ENCODE measurements at places on chromosomes 4 and X.
A peak's percentile ranks its signal among the peaks of the same experiment; 100 is the strongest.

DNA sequence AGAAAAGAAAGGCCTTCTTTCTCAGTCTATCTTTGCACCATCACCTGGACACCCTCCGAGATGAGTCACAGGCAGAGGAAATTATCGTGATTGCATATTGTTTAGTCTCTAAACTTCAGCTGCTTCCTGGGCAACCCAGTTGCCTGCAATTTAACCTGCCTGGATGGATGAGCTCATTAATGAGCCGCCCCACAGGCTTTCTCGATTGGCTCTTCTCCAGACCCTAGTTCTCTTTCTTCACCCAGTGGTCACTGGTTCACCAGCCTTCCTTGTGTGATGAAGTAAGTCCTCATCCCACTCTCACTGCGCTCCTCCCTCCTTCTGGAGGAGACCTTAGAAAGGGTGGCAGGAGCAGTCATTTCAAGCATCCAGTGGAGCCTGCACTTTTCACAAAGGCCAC lies 94.4 kb downstream of the SOWAHB start:
- no peak for DNase-seq

GRCh38 chr4:7650606-7651385 lies 216.1 kb upstream of the PSAPL1 start:
- DNase-seq: no peak

- peak; percentile 6 for DNase-seq
Measured at GRCh38 chr4:47531241-47531953, 46.3 kb downstream of the ATP10D start.

- no peak for DNase-seq
Measured at GRCh38 chr4:15443371-15444160, 15.7 kb downstream of the C1QTNF7 start.

DNA sequence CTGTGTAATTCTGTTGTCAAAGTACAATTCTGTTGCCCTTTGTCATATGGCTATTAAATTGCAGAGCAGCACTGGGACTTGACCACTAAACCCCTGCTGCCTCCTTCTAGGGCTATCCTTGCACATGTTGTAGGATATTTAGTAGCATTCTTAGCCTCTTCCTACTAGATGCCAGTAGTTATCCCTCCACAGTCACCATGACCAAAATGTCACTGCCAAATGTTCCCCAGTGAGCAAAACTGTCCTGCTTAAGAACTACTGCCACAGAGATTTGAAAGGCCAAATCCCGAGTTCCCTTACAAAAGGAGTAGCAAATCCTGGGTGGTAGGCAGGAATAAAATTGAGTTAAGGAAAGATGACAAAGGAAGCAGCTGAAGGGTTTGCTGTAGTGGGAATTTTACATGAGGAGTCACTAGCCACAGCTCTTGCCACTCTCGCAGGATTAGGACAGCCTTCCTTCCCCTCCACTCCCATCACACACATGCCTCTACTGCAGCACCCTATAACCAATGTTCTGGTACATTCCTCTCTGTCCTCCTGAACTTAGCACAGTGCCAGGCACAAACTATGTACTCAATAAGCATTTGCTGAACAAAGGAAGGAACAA lies 8.4 kb downstream of the APBB2 start:
- DNase-seq: no peak

DNA sequence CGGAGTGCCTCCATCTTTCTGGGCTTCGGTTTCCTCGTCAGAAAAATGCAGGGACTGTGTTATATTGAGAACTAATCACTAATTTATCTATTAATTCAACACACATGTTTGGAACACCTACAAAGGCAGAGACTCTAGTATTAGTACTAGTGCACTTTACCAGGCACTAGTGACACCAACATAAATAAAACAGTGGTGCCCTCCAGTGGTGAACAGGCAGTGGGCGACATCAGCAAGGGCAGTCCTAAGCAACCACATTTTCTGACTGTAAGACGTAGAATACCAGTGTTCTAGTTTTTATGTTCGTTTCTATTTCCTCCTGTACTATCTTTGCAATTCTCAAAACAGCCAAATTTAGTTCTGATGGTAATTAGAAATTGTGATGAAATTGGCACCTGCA lies 69.1 kb upstream of the UCP1 start:
- peak; percentile 57 for DNase-seq

DNA sequence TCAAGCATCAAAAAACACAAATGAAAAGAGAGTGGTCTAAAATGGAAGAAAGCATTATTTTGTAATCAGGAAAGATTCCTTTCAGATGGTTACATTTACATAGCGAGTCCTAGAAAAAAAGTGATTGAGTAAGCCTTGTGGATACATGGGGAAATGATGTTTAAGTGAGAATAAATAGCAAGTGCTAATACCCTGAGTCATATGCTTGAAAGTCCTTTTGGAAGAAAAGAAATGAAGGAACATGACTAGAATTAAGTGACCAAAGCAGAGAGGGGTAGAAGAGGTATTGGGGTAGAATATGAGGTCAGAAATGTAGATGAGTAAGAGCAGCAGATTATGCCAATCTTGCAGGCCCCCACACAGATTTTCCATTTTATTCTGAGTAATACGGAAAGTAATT lies 814.8 kb upstream of the GRID2 start:
- no peak for DNase-seq

- DNase-seq: no peak
Measured at GRCh38 chr4:38455092-38455862, 208.7 kb upstream of the KLF3 start.

- DNase-seq: no peak
Measured at GRCh38 chrX:42247241-42247640, 323.9 kb upstream of the CASK start.

DNA sequence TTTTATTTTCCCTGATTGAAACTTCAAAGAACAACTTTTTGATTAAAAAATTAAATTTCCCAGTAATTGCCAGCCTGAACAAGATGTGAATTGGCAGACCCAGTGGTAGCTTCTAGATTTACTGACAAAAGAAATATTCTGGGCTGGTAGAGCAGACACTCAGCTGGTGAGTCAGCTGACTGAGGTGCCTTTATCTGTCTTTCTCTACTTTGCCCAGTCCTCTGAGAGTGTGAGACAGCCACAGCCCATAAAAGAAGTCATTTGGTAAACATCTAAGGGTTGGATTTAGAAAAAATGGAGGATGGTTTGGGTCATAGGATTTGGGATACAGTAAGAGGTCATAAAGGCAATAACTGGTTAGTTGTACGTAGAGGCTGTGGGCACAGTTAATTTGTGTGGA lies 54.5 kb downstream of the CCSER1 start:
- DNase-seq: no peak

DNA sequence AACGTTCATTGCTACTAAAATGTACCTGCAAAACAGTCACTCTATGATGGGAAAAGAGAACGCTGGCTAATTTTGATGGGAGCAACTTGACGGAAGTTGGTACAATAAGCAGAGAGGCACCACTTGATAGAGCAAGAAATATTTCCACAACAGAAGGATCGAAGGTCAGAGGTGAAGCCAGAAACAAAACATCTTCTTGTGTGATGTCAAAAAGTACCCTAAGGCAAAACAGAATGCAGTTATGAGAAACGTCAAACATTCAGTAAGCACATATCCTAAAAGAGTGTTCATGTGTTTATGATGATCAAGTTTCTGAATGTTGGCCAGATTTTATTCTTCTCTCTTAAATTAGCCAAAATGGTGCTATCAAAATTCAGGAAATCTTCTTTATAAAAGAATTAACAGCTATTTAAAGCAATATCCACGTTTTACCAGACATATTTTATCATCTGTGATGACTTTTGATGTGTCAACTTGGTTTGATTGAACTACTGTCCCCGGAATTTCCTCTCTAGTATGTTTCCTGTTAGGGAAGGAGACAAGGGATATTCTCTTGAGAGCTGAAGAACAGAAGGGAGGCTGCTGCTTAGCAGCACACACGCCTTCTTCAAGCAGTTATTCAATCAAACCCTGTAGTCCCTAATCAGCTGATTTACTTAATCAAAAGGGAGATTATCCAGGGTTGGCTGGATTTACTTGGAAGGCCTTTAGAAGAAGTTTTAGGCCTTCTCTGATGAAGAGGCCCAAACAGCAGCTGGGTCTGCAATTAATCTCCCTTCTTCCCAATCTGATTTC lies 15.7 kb downstream of the AASDH start:
- DNase-seq: no peak

- peak; percentile 58 for DNase-seq
Measured at GRCh38 chrX:129606918-129607317, 47.8 kb downstream of the APLN start.

DNA sequence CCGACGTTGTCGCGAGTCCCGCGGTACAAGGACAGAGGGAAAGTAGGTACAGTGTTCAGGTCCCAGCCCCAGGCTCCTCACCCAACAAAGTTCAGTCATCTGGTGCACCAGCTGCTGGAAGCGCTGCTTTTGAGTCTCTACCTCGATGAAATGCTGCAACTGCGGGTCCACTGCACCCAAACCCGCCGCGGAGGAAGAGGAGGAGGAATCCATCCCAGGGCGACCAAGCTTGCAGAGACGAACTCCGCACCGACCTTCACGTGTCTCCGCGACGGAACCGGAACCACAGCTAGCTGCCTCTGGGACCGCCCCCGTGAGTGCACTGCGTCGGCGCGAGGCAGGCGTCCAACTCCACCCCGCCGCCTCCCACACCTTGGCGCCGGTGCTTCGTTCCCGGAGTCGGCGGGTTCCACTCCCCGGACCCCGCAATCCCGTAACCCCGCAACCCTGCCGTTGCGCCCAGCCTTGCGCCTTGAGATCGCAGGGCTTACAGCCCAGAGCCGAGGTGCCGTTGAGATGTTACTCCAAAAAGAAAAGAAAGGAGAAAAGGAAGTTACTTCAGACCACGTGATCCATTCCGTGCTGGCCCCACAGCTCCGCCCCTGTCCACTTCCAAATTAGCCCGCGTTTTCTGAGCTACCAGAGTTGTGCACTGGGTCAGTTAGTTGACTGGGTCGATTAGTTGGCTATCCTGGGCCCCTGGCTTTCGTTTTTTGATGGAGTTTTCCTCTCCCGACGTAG lies at the start of gene TIMM8A:
Gene TIMM8A (minus strand): TSS at position 291 of the 741 bp plus-strand sequence. CDS start 78 bp downstream, at position 213.
- DNase-seq: peak; percentile 83

DNA sequence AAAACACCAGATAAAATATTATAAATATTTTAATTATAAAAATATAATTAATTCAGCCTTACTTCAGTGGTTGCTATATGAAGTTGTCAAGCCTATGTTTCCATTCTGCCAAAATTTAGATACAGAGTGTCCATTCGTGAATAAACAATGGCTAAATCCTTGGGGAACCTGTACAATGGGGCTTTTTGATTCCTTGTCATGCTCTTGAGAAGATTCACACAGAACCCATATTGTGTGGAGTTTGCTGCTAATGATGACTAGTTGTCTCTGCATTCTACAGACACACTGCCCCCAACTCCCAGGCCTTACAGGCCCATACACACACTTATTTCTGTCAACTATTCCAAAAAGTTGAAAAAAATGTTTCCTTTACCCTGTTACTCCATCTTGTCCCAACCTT lies 33.4 kb upstream of the MAGEC2 start:
- no peak for DNase-seq

GRCh38 chrX:107566604-107567262 lies 61.6 kb upstream of the PRPS1 start:
- no peak for DNase-seq

DNA sequence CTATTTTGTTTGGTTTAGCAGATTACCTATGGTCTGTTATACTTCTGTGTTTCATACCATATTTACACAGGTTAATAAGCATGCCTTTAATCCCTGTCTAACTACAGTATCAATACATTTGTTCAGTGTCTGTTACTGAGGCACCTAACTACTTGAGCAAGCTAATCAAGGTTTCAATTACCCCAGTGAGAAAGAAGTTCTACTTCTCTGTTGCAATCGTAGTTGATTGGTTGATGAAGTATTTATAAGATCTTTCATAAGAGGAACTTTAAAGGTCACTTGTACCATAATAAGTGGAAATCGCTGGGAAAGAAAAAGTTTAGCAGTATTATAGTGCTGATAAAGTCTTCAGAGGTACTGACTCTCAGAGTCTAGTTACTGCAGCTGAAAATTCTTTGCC lies 490.6 kb downstream of the RPA4 start:
- DNase-seq: no peak

GRCh38 chr4:102139132-102139573 lies 206.1 kb downstream of the SLC39A8 start:
- DNase-seq: no peak

- DNase-seq: no peak
Measured at GRCh38 chr4:95462921-95463320, 85.9 kb downstream of the UNC5C start.

- no peak for DNase-seq
Measured at GRCh38 chr4:122621016-122621507, at the start of gene IL21. Gene IL21 (minus strand): TSS chr4:122621066. CDS start chr4:122621011, 55 bp downstream.

DNA sequence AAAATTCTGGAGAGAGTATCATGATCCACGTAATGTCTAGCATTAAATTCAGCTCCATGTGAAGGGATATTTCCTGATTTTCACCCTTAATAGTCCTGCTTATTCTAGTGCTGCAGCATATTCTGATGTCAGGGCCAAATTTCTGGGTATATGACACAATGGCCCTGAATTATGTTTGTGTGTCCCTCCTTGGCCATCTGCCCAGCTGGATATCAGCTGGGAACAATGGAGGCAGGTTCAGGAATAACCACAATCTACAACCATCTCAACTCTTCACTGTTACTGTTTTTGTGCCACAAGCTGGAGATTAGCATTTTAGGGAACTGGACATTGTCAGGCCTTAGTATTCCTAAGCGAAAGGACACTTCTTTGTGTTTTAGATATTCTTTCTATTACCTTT lies 3.5 kb downstream of the GLRB start:
- no peak for DNase-seq

- DNase-seq: no peak
Measured at GRCh38 chr4:107333518-107333917, 297.4 kb upstream of the DKK2 start.

DNA sequence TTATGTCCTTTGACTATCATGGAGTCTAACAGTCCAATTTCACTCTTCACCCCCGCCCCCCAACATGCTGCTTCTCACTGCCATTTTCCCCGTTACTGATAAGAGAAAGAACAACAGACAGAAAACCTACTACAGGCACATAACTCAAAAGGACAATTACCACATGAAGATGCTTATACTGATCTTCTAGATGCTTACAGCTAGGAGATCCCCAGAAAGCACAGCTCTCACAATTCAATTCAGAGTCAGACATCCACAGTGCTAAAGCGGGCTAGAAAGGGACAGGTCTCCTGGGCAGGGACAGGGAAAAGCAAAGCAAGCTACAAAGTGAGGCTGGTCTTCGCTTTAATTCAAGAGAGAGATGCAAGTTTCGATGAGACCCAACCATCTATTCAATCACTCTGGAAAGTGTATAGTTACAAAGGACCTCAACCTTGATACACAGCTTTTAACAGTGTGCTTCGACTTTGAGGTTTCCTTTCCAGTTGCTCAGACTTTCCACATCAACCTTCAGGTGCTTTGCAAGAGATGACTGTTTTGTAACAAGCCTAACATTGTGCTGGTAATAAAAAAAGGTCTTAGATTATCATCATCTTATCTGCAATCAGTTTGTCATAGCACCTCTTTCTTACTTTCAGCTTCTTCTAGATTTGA lies 60.9 kb downstream of the LEF1 start:
- DNase-seq: no peak
